Breast epithelium (tissue), 4 donors: ENCODE measurements at places on chromosomes 11 and 22. TPM values are rescaled to one million over a fixed set of nuclear protein-coding genes. Genes with fewer than 3 reads are reported as not detected.

- no peak for DNase-seq
Measured at GRCh38 chr11:64747961-64748665, 4.2 kb upstream of the RASGRP2 start.

- no peak for DNase-seq
Measured at GRCh38 chr11:78347956-78348355, 69.7 kb downstream of the GAB2 start.

GRCh38 chr11:86211619-86212018 lies 32.9 kb upstream of the EED start:
- no peak for DNase-seq

DNA sequence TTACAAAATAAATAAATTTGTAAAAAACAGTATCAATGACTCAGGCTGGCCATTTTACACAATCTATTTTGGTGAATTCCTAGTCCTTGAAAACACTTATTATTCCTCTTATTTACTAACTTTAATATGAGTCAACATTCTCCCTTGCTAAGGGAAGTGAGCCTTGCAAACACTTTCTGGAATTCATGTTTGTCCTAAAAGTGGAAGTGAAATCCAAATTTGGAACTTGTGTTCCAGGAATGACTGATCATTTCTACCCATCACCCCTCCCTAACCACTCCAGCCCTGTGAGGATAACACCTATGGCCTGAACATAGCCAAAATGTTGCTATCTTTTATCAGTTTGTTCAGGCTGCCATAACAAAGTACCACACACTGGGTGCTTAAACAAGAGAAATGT lies 83.1 kb downstream of the OR5AK2 start:
- no peak for DNase-seq

- DNase-seq: no peak
Measured at GRCh38 chr11:107716884-107717532, 5.2 kb upstream of the SLN start.

DNA sequence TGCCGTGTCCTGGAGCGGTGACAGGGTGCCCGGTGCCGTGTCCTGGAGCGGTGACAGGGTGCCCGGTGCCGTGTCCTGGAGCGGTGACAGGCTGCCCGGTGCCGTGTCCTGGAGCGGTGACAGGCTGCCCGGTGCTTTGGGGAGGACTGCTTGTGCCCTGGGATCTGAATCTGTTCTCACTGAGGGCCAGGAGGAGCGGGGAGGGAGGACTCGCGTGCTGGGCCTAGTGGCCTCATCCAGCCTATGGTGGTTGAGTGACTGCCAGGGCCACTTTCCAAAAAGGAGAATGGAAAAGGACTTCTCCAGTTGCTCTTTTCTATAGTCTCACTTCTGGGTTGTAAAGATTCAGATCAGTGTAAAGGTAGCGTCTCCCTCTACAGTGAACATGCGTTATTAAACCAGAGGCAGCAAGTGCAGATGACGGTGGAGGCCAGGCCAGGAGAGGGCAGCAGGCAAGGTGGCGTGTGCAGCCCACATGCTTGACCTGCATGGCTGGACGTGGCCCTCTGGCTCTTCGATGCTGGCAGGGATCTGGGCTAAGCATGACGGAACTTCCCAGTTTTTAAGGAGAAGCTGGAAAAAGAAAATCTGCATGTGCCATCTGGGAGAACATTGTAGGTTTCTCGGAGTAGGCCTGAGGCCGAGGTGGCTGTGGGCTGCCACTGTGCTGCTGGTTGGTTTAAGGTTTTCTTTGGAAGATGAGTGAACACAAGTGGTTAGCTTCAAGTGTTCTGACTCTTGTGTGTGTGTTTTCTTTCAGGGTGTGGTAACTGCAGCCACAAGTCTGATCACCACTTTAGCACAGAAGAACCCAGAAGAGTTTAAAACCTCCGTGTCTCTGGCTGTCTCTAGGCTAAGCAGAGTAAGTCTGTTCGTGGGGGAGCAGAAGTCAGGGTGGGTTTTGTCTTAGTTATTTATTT lies 55.0 kb downstream of the AP2A2 start:
- DNase-seq: no peak

DNA sequence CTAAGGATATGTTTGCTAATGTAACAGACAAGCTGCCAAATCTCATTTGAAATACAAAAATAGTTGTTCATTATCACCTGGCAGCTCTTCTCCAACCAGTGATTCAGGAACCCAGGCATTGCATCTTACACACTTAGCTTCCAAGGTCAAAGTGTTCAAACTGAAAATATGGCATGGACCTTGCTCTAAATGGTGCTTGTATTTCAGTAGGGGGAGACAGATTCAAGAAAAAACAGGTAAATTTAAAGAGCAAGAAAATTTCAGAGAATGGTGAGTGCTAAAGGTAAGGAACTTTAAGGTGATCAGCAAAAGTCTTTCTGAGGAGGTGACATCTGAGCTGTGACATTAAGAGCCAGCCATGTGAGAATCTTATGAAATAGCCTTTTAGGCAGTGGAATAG lies 82.8 kb upstream of the E2F8 start:
- no peak for DNase-seq

- DNase-seq: no peak
Measured at GRCh38 chr11:68402355-68403031, 58.1 kb upstream of the PPP6R3 start.

GRCh38 chr11:84480131-84480530 lies 1147.0 kb downstream of the DLG2 start:
- DNase-seq: no peak

GRCh38 chr11:13011466-13012055 lies 2.4 kb downstream of the RASSF10 start:
- no peak for DNase-seq

GRCh38 chr11:2190657-2191471 lies 19.2 kb upstream of the TH start:
- DNase-seq: no peak

- DNase-seq: no peak
Measured at GRCh38 chr11:64592656-64593055, 1.6 kb downstream of the SLC22A12 start.

- no peak for DNase-seq
Measured at GRCh38 chr11:65084598-65085375, 765 bp downstream of the ZFPL1 start.

- DNase-seq: no peak
Measured at GRCh38 chr11:10529279-10529678, 11.7 kb downstream of the RNF141 start.

DNA sequence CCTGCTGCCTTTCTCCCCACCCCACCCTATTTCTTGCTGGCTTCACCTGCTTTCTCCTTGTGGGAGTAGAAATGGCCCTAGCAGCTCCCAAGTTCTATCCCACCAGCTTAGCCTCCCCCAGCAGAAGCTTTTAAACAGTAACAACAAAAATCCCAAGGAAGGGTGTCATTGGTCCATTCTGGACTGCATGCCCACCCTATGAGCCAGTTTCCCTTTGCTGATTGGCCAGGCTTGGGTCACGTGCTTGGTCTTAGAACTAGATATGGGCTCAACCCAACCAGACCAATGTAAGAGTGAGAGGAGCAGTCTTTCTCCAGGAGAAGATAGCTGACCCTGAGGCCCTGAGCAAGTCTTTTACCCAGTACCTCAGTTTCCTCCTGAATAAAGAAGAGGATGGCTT lies 2.3 kb downstream of the MTFP1 start:
- DNase-seq: no peak

DNA sequence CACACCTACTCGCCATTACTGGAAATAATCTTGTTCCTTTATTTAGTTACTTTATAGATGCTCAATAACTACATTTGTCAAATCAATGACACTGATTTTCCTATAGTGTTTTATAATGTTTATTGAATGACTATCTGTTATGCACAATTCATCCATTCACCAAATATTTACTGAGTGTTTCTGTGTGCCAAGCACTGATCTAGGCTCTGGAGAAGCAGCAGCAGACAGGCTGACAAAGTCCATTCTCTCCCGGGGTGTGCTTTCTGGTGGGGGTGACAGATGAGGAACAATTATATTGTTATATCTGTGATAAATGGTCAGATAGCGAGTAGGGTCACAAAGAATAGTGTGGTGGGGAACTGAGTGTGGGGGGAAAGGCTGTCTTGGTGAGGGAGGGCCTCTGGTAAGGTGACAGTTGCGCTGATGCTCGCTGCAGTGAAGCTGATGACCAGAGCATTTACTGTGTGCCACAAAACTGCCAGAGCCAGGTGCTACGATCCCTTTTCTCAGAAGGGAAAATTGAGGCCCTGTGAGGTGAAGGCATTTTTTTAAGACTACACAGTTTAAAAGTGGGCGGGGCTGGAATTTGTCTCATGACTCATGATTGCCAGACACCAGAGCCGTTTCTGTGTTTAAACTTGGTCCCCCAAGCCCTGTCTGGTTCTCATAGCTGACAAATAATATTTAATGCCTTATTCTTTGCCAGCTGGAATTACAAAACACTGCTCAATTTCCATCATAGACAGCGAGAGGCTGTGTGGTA lies 10.2 kb downstream of the PACS1 start:
- no peak for DNase-seq

DNA sequence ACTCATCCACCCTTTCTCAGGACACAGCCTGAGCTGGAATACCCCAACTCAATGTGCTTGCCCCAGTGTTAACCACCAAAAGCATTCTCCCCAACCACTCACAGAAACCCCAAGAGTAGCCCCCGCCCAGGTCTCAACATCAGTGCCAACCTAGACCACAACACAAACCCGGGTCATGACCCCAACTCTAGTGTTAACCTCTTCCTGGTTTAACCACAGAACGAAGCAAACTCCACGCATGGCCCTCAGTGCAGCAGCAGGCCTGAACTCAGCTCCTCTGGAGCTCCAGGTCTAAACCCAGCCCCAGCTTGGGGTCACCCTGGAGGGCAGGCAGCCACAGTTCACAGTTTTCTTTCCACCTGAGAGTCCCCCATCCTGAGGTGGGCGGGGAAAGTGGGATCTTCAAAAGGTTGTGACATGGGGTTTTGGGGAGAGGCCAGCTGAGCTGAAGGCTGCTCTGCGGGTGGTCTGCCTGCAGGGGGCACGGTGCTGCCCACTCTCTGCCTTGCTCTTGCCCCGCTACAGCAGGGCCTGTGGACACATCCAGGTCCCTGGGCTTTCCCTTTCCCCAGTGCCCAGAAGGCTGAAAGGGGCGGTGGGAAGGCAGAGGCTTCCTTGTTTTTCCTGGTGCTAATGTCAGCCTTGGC lies 37.9 kb downstream of the NECTIN1 start:
- DNase-seq: no peak

Gene SERHL2
- total RNA-seq: 64.2 TPM

Gene SF3A1
- total RNA-seq: 47.7 TPM

Gene OR5A1
- not detected for total RNA-seq

Gene STK33
- 0.33 TPM for total RNA-seq

Gene NFAM1
- 0.66 TPM for total RNA-seq

Gene SERPINH1
- total RNA-seq: 259 TPM

Gene IGSF9B
- 0.64 TPM for total RNA-seq

Gene LRRN4CL
- total RNA-seq: 15.1 TPM

Gene MRGPRX3
- not detected for total RNA-seq

Gene KRTAP5-11
- total RNA-seq: not detected
